A375 (cell line): ENCODE measurements at places on chromosomes 7 and 10. TPM values are rescaled to one million over a fixed set of nuclear protein-coding genes. Genes with fewer than 3 reads are reported as not detected.

MTG1 gene
- total RNA-seq, result 55.5 and 57.6 TPM in 2 replicates

ACSM6 gene
- total RNA-seq, result not detected in 2 replicates

SLC18A3 gene
- not detected in 2 replicates for total RNA-seq

ATOH7 gene
- total RNA-seq, result 0.23 and 0.90 TPM in 2 replicates

AZGP1 gene
- total RNA-seq, result 24.6 and 29.4 TPM in 2 replicates

TSPAN33 gene
- total RNA-seq, result 3.7 and 4.0 TPM in 2 replicates

HYCC1 gene
- 20.9 and 24.1 TPM in 2 replicates for total RNA-seq

CNNM1 gene
- total RNA-seq, result 0.05 TPM in 1 of 2 replicates, not detected in the other

SLC29A4 gene
- total RNA-seq, result 0.26 and 0.37 TPM in 2 replicates

UNCX gene
- not detected in 2 replicates for total RNA-seq

CXCL12 gene
- not detected in 2 replicates for total RNA-seq

GJD4 gene
- 0.27 TPM in 1 of 2 replicates, not detected in the other for total RNA-seq

CADPS2 gene
- total RNA-seq, result 14.3 and 14.6 TPM in 2 replicates

OPN4 gene
- total RNA-seq, result not detected in 2 replicates

GPER1 gene
- total RNA-seq, result 0.30 and 0.48 TPM in 2 replicates

SDHAF3 gene
- 8.1 and 25.6 TPM in 2 replicates for total RNA-seq

PIK3CG gene
- total RNA-seq, result 0.30 TPM in 1 of 2 replicates, not detected in the other

MALSU1 gene
- total RNA-seq, result 193 and 194 TPM in 2 replicates

DCLRE1A gene
- total RNA-seq, result 8.2 and 9.7 TPM in 2 replicates

SEMA3D gene
- 3.9 and 4.7 TPM in 2 replicates for total RNA-seq

NOS3 gene
- not detected in 2 replicates for total RNA-seq
